ENCODE measurements at places on chromosomes 2 and 18. TPM values are rescaled to one million over a fixed set of nuclear protein-coding genes. Genes with fewer than 3 reads are reported as not detected.

Gene TEX44
- not detected for total RNA-seq

Gene UPP2
- not detected for total RNA-seq

Gene RSAD2
- 0.75 TPM for total RNA-seq

Gene HTR2B
- not detected for total RNA-seq

Gene KCNG2
- total RNA-seq = not detected

Gene ZNF385B
- total RNA-seq = 18.1 TPM

Gene GRHL1
- 3.3 TPM for total RNA-seq

Gene CYP27A1
- total RNA-seq = 54.9 TPM

Gene NAB1
- total RNA-seq = 21.7 TPM

Gene COL4A4
- total RNA-seq = 2.2 TPM

Gene GKN1
- total RNA-seq = not detected

Gene DCTN1
- total RNA-seq = 167 TPM

Gene NYAP2
- not detected for total RNA-seq
